ENCODE measurements at places on chromosomes 3 and 15.
A peak's percentile ranks its signal among the peaks of the same experiment; 100 is the strongest.

GRCh38 chr15:86373147-86373546, 293.5 kb downstream of the AGBL1 start:
- no peak for DNase-seq

GRCh38 chr3:57777774-57778173, 21.7 kb downstream of the SLMAP start:
- DNase-seq, result no peak

DNA sequence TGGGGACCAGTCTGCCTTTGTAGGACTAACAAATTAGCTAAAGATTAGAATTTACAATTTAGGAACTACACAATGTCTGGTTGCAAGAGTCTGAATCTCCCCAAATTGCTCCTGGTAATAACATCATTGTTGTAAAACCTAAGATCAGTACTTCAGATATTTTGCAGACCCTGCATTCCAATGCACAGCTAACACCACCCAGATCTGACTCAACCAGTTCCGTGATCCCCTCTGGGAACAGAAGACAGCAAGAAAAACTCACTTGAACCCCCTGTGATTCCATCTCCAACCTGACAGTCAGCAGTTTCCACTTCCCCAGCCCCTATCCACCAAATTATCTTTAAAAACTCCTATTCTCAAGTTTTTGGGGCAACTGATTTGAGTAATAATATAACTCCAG, 201.9 kb upstream of the ARPP21 start:
- DNase-seq, result no peak

- no peak for DNase-seq
These were observed 60.0 kb upstream of the DCBLD2 start for GRCh38 chr3:98961161-98962155.

GRCh38 chr15:85867250-85867649, 72.5 kb upstream of the KLHL25 start:
- DNase-seq, result no peak

GRCh38 chr3:196966526-196967401, 1.9 kb downstream of the PIGZ start:
- no peak for DNase-seq

GRCh38 chr15:45401665-45402161, 23.4 kb upstream of the GATM start:
- no peak for DNase-seq

- DNase-seq, result no peak
These were observed 86.2 kb upstream of the PIAS1 start for GRCh38 chr15:67967871-67968431.

GRCh38 chr3:178129109-178129508, 407.1 kb upstream of the KCNMB2 start:
- no peak for DNase-seq

DNA sequence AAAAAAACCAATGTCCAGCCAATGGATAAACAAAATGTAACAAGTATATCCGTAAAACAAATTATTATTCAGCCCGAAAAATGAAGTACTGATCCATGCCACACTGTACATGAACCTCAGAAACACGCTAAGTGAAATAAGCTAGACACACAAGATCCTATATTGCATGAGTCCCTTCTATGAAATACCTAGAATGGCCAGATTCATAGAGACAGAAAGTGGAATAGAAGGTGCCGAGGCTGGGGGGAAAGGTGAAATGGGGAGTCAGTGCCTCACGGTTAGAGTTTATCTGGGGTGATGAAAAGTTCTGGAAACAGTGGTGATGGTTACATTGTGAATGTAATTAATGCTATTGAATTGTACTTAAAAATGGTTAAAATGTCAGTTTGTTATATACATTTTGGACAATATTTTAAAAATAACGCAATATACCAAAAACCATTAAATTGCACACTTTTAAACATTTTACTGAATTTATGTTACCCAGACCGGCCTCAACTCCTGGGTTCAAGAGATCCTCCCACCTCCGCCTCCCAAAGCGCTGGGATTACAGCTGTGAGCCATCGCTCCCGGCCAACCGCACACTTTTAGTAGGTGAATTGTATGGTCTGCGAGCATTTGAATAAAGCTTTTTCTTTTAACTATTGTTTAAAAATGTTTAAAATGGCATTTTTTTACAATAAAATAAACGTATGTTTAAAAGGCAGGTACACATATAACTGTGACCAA, 2.1 kb downstream of the RNF168 start:
- peak; percentile 11 for DNase-seq

DNA sequence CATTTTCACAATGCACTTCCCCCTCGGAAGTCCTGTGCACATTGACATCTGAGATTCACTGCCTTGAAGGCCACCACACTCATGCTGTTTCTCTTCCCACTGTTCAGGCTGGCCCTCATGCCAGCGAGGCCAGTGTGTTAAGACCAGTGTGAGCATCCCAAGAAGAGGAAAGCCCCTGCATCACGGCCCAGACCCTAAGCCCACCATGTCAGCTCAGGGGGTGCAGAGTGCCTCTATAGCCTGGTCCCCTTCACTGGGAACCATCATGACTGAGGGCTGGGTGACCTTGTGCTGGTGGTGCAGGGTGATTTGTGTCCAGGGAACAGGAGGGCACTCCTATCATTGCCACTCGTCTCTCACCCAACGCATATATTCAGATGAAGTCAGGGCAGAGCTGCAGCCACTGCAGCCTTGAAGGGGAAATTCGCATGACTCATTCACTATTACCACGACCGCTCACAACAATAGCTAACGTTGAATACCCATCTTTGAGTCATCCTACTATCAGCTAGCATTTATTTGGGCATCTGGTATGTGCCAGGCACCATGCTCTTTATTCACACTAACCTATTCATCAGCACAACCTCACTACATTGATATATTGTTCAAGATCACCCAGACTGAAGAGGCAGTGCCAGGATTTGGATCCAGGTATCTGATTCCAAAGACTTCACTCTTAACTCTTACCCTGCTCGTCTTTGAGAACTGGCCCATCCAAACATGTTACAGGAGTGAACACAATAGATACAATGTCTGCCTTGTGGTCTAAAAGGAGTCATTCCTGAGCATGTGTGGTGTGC, 58.8 kb upstream of the SLC6A11 start:
- DNase-seq, result no peak

- no peak for DNase-seq
These were observed 170.1 kb downstream of the IL5RA start for GRCh38 chr3:2940062-2940461.

GRCh38 chr3:86175593-86176444, 815.1 kb downstream of the VGLL3 start:
- no peak for DNase-seq

- no peak for DNase-seq
These were observed 132.2 kb upstream of the TBC1D5 start for GRCh38 chr3:17874636-17875035.

- no peak for DNase-seq
These were observed 141.6 kb downstream of the EBLN2 start for GRCh38 chr3:73203101-73203500.

- no peak for DNase-seq
These were observed 51.5 kb downstream of the TGFBR2 start for GRCh38 chr3:30657914-30658313.

DNA sequence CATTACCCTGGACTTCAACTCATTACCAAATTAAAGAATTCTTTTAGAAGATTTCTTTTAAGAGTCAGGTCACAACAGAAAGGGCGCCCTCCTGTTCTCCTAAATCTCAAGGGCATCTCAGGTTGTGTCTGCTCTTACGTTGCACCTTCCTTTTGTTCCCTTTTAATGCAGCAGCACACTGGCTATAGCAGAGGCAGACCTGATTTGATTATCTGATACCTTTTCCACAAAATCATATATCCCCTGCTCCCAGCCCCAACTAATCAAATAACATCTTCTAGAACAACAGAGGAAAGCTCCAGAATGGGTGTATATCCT, 40.1 kb downstream of the TIGIT start:
- DNase-seq, result no peak

DNA sequence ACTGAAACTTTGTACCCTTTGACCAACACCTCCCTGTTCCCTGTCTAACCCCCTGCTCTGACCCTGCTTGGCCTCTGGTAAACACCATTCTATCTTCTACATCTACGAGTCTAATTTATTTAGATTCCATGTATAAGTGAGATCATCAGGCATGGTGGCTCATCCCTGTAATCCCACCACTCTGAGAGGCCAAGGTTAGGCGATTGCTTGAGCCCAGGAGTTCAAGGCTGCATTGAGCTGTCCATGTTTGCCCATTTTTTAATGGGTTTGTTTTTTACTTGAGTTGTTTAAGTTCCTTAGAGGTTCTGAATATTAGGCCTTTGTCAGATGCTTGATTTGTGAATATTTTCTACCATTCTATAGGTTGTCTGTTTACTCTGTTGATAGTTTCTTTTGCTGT, 16.9 kb downstream of the FBXW12 start:
- DNase-seq, result no peak

DNA sequence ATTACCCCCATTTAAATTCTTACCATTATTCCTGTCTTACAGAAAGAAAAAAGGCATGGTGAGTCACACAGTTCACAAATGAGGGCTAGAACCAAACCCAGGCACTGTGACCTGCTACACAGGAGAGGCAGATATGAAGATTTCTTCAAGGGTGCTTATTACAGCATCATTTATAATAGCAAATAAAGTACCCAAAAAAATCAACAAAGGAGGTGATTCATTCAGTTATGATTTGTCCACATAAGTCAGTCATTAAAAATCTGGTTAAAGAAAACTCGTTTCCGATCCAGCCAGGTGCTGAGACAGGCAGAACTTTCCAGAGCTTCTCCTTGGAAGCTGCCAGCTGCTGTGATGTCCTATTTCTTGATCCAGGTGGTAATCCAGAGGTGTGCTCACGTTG, 7.5 kb upstream of the LOXL1 start:
- no peak for DNase-seq

DNA sequence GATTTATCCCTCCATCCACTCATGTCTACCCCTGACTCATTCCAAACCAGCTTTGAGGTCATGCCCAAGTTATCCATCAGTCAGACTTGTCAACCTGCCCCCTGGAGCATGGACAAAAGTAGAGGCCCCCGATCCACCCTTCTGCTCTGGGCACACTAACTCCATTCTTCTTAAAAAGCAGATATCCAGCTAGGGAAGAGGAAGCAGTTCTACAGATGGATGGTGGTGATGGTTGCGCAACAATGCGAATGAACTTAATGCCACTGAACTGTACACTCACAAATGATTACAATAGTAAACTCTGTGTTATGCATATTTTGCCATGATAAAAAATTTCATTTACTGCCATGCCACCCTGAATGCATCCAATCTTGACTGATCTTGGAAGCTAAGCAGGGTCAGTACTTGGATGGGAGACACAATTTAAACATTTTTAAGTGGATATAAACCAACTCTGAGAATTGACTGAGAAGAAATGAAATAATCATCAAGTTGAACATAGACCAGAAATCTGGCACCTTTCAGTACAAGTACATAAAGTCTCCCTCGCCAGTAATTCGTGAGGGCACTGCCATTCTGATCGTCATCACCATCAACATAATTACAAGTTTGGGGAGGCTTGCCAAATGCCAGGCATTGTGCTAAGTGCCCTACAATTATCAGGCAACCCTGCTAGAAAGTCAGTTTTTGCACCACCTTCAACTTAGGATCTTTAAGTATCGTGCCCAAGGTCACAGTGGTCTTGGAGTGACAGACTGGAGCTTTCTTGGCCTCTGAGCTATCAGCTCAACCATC, 124.8 kb downstream of the ATP10A start:
- DNase-seq, result no peak

GRCh38 chr15:37885651-37886050, 48.8 kb upstream of the TMCO5A start:
- DNase-seq, result no peak

DNA sequence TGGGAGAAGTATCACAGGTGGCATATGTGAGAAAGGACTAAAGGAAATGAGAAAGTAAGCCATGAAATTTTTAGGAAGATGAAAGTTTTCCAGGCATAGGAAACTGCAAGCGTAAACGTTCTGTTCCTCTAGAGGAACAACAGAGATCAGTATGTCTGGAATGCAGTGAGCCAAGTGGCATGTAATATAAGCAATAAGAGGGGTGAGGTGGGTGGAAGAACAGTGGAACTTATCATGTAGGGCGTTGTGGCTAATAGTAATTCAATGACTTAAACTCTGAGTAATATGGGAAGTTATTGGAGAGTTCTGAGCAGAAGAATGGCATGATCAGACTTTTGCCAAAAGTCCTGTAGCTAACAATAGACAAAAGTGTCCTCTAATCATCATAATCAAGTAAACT, 902.9 kb downstream of the EPHA3 start:
- DNase-seq, result no peak

DNA sequence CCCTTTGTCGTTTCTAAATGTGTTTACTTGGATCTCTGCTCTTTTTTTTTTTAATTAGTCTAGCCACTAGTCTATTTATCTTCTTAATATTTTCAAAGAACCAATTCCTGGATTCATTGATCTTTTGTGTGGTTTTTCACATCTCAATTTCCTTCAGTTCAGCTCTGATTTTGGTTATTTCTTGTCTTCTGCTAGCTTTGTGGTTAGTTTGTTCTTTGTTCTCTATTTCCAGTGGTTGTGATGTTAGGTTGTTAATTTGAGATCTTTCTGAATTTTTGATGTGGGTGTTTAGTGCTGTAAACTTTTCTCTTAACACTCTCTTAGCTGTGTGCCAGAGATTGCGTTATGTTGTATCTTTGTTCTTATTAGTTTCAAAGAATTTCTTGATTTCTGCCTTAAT, 446.1 kb downstream of the CNTN4 start:
- DNase-seq, result no peak

GRCh38 chr15:74386496-74387140, 19.2 kb upstream of the CYP11A1 start:
- DNase-seq, result no peak

GRCh38 chr3:172142864-172143451, 103.6 kb downstream of the FNDC3B start:
- no peak for DNase-seq

DNA sequence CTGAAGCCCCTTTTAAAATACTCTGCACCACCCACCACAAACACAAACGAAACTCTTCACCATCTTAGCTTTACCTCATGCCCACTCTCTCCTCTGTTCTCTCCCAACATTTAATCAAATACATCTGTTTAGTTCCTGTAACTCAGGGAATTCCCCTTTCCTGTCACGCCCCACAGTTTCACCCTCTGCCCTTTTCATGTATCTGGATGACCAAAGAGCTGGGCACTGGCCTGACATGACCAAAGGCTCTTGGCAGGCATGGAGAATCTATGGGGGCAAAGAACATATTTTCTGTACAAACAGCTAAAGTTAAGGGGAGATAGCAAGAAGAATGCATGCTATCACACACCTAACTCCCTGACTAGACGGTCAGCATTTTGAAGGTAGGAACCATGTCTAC, 270.0 kb downstream of the TBL1XR1 start:
- DNase-seq, result no peak

GRCh38 chr3:140234256-140234655, 299.3 kb downstream of the CLSTN2 start:
- no peak for DNase-seq

DNA sequence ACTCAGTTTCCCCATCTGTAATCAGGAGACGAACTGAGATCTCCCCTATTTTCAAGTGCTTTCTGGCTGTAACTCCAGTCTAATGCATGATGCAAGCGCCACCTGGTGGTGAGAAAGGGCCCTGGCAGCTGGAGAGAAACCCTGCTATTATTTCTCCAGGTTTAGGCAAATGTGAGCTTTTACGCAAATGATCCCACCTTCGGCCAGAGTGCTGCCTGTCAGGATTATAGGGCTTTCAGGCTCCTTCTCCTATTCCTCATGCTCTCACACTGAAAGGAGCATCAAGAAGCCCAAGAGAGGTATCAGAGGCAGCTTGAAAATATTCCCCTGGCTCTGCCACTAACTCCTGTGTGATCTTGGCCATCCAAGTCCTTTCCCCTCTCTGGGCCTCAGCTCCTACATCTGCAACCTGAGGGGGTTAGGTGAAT, 93.9 kb upstream of the RASGRF1 start:
- DNase-seq, result peak; percentile 45

Measured in immature natural killer cell (primary cell).